ENCODE measurements at places on chromosomes 3 and 15.

- no peak for DNase-seq
Measured at GRCh38 chr15:31098953-31099740, 2.4 kb downstream of the TRPM1 start.

GRCh38 chr3:6249679-6250078, 611.2 kb upstream of the GRM7 start:
- DNase-seq: no peak

DNA sequence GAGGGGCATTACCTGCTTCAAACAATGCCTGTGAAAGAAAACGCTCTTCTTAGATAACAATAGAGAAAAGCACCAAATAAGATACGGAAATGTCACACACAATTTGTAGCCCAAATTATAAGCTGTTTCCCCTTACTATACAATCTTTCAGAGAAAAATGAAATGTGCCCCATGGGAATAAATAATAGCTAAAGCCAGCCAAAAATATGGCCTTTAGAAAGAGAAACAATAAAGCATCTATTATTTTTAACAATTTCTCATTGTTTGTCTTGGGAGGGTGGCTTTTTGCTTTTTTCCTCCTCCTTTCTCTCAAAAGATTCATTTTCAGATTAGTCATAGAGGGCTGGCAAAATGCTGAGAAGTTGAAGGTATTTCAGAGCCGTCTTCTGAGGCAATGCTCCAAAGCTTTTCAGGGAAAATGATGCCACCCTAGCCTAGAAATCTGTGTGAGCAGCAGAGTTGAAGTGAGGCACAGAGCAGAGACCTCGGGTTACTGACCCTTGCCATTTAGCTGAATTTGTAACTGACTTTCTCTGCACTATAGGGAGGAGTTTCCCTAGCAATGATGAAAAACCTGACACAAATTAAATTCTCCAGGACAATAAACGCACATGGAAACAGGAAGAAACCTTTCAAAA, 86.3 kb upstream of the PRICKLE2 start:
- no peak for DNase-seq

DNA sequence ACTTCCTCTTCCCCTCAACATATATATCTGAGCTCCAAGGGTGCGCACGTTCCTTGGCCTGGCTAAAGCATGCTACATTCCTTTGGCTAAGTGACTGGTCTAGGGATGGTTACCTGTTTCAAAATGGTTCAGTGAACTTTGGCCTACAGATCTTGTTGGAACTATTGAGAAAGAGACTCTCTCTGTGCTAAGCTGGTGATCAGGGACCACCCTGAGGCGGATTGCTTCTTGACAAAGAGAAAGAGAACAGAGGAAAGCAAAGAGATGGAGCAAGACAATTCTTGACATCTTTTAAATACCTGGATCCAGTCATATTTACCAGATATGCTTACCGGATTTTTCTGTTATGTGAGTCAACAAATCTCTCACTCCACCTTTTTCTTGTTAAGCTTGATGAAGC, 123.1 kb downstream of the CHST2 start:
- DNase-seq: no peak

GRCh38 chr3:134039161-134039862, 9.6 kb upstream of the SLCO2A1 start:
- DNase-seq: no peak

GRCh38 chr15:95715906-95716656, 614.4 kb upstream of the NR2F2 start:
- no peak for DNase-seq

DNA sequence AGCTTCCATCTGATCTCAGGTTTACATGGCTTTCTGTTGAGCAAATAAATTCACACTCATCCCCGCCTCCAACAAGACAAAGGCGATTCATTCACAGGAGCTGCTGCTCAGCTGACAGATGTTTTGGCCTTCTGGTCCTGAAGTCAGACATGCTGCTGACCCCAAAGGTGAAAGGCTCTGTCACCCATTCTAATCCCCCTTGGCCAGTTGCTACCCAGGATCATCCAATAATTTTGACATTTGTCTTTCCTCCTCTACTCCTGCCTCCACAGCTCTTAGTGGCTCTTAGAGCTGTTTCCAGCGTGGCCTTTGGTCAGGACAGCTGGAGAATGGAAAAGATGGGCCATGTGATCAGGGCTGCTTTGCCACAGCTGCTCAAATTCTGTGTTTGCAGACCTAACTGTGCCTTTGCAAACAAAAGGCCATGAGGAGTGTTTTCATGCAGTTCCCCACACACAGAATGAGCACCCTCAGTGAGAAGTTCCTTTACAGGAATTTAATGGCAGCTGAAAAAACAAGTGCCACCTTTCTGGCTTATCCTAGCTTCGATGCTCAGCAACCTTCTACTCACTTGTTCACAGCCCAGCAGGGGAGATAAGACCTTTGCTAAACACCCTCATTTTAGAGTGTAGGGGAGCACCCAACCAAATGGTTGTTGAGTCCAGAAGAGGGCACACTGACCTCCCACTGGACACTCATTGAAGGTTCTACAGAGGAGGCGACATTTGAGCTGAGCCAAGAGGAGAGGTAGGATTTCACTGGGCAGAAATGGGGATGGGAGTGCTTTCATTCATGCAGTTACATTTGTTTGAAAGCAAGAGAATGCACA, 39.0 kb downstream of the CYP19A1 start:
- DNase-seq: no peak

DNA sequence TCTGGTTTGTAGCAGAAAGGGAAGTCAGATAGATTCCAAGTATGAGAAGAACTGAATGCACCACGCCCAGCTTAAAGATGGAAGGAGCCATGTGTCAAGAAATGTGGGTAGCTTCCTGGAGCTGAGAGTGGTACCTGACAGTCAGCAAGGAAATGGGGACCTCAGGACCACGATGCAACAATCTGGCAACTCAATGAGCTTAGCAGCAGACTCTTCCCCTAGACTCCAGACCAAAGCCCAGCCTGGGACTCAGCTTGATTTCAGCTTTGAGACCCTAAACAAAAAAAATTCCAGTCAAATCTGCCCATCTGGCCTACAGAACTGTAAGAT, 24.4 kb downstream of the MIX23 start:
- no peak for DNase-seq

DNA sequence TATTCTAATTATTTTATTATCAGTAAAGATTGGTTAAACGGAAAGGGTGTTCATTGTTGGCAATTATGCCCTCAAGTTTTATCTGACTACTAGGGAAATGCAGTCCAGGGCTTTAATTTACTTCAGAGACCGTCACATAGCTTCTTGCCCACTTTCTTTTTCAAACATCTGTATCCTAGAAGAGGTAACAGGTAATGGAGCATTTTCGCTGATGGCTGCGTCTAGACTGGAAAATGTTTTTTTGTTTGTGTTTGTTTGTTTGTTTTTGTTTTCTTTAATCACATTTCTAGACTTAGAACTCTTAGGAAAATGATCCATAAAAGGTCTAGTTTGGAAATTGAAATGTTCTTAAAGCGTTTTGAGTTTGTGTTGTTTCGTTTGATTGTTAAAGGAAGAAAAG, 71.4 kb downstream of the ANXA2 start:
- no peak for DNase-seq

DNA sequence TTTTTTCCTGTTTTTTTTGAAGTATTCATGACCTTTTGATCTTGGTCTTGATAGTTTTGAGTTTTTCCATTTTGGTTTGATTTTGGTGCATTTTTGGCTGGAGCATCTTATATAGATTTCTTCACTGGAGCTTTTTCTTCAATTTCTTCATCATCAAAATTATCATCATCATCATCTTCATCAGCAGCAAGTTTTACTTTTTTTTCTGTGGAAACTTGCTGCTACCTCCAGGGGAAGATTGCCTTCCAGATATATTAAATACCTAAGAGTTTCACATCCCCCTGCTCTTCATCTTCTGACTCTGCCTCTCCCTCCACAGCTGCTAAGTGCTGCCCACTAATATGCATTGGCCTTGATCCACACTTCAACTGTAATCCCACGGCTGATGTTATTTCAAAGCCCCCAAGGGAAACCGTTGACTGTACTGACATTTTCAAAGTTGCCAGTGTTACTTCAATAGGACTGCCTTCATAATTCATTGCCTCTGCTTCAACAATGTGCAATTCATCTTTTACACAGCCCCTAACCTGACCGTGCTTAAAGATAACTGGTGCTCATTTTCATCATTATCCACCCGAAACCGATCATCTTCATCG, 151.7 kb downstream of the NR1D2 start:
- no peak for DNase-seq

DNA sequence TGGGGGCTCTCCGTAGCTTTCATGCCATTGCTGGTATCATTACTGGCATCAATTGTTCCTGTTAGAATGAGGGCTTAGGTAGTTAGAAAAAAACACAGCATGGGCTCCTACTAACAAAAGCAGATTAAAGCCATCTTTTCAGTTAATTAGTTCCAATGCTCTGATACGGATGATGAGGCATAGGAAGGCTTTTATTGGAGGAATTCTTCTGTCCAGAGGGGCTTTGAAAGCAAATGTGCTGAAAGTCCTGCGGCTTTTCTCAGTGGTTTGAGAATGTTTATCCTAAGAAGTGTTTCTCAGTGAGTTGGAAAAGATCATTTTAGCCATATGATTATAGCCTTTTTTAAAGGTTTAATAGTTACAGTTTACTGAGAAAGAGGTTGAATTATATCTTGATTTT, 198.5 kb downstream of the THSD4 start:
- no peak for DNase-seq

- DNase-seq: no peak
Measured at GRCh38 chr15:38164061-38164460, 88.6 kb upstream of the SPRED1 start.

- DNase-seq: no peak
Measured at GRCh38 chr3:68336042-68336441, 596.3 kb downstream of the TAFA4 start.

DNA sequence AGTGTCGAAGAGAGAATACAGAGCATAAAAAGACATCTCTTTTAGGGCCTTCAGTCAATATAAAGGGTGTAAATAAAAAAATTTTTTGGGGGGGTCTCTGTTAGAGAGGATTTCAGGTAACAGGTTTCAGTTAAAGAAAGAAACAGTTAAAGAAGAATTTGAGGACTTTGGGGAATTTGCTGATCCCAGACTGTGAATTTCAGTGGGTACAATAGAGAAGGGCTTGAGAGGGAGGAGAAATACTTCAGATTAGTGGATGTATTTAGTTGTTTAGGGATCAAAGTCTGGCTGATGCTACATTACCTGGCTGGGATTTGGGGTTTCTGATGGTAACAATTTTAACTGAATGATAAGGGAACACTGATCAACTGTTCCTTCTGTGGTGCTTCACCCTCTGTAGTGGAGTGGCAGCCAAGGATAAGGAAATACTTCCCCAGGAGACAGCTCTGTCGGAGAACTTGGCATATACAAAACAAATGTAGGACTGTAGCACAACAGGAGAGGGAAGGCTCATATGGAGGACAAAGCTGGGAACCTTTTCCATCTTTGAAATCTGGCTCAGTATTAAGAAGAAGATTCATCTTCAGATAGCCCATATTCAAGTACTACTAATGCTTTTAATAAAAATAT, 79.2 kb downstream of the MEF2A start:
- no peak for DNase-seq

DNA sequence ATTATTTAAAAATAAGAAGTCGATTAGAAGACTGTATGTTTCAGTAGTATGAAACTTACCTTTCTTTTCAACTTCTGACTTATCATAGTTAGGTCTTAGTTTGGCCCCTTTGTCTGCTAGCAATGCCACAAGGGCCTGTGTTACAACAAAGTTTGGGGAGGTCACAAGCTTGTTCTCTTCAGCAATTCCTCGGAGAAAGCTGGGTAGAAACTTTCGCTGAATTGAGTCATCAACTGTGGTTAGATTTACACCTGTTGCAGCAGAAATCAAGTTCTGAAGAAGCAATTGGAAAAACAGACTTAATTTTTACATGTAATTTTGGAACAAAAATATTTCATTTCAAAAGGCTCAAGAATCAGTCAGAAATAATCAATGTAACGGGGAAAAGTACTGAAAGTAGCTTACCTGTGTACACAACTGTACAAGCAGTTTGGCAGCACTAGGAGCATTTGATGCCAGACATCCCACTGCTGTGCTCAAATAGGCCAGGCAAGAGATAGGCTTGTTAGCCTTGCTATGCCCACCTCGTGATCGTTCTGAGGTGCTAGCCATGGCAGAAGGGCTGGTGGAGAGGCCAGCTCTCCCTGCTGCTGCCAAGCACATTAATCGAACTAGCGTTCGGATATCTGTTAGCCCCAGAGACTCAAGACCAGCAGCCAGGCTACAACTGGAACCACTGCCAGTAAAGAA, 58.6 kb downstream of the FBXL22 start:
- DNase-seq: no peak

GRCh38 chr3:111595232-111595631, at the start of gene ZBED2:
ZBED2 (minus strand) TSS chr3:111595346; CDS start chr3:111594201, 1,145 bp downstream.
- no peak for DNase-seq

DNA sequence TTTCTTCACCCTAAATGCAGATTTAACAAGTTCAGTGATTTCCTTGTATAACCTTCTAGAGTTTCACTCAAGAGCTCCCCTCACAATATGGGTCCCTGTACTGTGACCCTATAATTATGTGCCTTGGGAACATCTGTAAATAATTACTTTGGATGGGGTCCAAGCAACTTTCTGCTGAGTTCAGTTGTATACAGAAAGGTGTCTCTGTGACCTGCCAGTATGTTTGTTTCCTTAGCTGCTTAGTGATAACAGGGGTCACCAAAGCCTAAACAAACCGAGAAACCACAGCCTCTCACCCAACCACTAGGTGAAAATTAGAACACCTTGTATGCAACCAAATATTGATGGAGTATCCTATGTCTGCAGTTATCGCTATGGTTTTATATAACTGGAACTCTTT, 29.8 kb upstream of the SLC25A36 start:
- no peak for DNase-seq

- DNase-seq: no peak
Measured at GRCh38 chr3:4030624-4031023, 231.4 kb downstream of the LRRN1 start.

GRCh38 chr3:69422751-69423150, 36.9 kb upstream of the FRMD4B start:
- no peak for DNase-seq

DNA sequence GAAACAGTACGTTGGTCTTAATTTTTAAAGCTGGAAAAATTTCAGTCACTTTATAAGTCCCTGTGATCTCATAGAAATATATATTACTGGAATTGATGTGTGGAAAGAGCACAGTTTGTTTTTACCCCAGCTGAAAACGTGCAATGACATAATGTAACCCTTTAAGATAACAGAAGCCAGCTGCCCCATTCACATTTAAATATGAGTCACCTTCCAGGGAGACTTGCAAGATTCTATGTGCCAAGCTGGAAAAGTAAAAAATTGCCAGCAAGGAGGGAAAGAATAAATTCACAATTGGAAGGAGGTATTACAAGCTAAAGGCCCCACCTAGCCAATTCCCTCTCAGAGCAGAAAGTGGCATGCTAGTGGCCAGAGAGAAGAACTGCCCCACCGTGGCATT, 50.2 kb downstream of the SAMMSON start:
- no peak for DNase-seq

- no peak for DNase-seq
Measured at GRCh38 chr15:41116962-41117252, 827 bp upstream of the INO80 start.

All from effector memory CD8-positive, alpha-beta T cell (primary cell).